ENCODE measurements at places on chromosomes 7 and 10. TPM values are rescaled to one million over a fixed set of nuclear protein-coding genes. Genes with fewer than 3 reads are reported as not detected.

The CCDC6 gene
- total RNA-seq = 66.0 TPM

The PROSER2 gene
- total RNA-seq = 0.55 TPM

The PDGFA gene
- 11.7 TPM for total RNA-seq

The CRHR2 gene
- not detected for total RNA-seq

The MYOF gene
- 65.6 TPM for total RNA-seq

The IDE gene
- total RNA-seq = 28.7 TPM

The SLC16A9 gene
- total RNA-seq = 1.0 TPM

The PIP gene
- not detected for total RNA-seq

The AKAP9 gene
- 37.9 TPM for total RNA-seq

The GAD2 gene
- not detected for total RNA-seq

The GPR146 gene
- 9.3 TPM for total RNA-seq

The GPRIN2 gene
- total RNA-seq = not detected

The GOLGA7B gene
- total RNA-seq = 0.41 TPM

The PTPN20 gene
- total RNA-seq = 0.71 TPM

The WASL gene
- 5.3 TPM for total RNA-seq

The MUC3A gene
- not detected for total RNA-seq

The LRMDA gene
- not detected for total RNA-seq

The ZNF804B gene
- not detected for total RNA-seq

The AUTS2 gene
- total RNA-seq = 0.53 TPM

The CRYGN gene
- not detected for total RNA-seq

The IL15RA gene
- total RNA-seq = 16.7 TPM

The WDFY4 gene
- 0.09 TPM for total RNA-seq

The FANK1 gene
- 1.7 TPM for total RNA-seq

The LDB3 gene
- 0.05 TPM for total RNA-seq

The PTPRN2 gene
- 0.35 TPM for total RNA-seq

The SPDYE17 gene
- total RNA-seq = not detected

The LAMB1 gene
- total RNA-seq = not detected

The PNLIPRP3 gene
- total RNA-seq = not detected

Data from activated naive CD4-positive, alpha-beta T cell treated with anti-CD3 and anti-CD28 coated beads, Interleukin-2, amount 50 U/mL, for 72 hours (primary cell).